ENCODE measurements at places on chromosomes 5 and 9.

- peak; percentile 12 for DNase-seq
Observed at GRCh38 chr5:138946831-138947560, 71.9 kb upstream of the LRRTM2 start.

DNA sequence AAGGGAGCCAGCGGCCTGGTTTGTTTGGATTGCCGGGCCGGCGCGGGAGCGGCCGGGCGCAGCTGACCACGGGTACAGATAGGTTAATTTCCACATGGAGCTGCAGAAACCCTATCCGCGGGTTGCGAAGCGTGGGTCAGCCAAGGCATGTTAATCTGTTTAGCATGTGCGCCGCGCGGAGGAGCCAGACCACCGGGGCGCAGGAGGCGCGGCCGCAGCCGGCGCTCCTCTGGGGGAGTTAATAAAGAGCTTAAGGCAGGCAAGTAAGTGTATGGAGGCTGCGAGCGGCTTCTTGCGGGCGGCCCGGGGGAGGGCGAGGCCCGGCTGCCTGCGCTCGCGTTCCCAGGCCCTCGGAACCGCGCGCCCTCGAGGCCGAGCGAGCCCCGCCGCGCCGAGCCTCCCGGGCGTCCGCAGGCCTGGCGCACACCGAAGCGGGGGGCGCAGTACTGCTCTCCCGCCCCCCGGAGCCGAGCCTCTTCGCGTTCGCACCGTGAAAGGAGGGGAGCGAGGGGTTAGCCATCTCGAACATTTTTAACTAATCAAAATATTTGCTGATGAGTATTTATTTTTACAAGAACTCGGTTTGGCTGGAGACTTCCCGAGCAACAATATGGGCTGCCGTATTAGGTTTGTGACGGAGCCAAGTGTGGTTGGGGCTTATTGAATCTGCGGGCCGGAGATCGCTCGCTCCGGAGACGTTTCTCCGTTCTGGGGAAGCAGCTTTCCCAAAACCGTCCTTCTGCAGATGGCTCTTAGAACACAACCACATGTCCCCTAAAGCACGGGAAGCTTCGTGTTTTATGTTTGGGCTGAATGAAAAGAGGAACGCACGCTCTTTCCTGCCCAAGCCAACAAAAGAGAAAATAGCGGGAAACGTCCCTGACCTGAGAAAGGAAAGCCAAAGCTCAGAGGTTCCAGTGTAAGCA lies 28.8 kb downstream of the FOXD1 start:
- DNase-seq: no peak

DNA sequence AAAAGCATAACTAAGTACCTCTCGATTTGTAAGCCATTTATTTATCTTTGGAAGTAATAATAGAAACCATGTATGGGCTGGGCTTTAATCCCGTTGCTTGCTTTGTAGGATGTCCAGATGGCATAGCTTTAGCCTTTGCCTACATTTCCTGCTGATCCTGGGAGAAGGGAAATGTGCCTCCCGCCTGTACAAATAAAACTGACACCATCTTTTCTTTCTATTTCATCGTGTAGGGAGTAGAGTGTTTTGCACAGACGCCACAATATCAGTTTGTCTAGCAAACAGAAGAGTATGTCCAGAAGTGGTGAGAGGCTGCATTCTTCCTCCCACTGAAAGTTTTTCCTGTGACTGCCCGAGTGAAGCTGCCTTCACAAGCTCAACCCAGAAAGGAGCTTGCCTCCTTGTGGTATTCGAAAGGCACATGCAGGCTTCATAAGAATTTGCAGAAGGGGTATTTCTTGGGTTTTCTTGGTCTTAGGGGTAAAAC lies 24.7 kb upstream of the TJP2 start:
- DNase-seq: peak; percentile 81

- DNase-seq: no peak
Observed at GRCh38 chr9:72128526-72128925, 20.7 kb upstream of the GDA start.
